GM06990 (cell line): ENCODE measurements at places on chromosomes 11 and 22.

GRCh38 chr11:128476729-128477128, 110.6 kb downstream of the ETS1 start:
- DNase-seq: no peak

- DNase-seq: no peak
Measured at GRCh38 chr11:60345489-60345888, 18.4 kb downstream of the MS4A6E start.

- DNase-seq: no peak
Measured at GRCh38 chr11:8480858-8481257, 113.2 kb downstream of the STK33 start.

GRCh38 chr11:73203790-73204189, 14.3 kb upstream of the P2RY2 start:
- DNase-seq: no peak

DNA sequence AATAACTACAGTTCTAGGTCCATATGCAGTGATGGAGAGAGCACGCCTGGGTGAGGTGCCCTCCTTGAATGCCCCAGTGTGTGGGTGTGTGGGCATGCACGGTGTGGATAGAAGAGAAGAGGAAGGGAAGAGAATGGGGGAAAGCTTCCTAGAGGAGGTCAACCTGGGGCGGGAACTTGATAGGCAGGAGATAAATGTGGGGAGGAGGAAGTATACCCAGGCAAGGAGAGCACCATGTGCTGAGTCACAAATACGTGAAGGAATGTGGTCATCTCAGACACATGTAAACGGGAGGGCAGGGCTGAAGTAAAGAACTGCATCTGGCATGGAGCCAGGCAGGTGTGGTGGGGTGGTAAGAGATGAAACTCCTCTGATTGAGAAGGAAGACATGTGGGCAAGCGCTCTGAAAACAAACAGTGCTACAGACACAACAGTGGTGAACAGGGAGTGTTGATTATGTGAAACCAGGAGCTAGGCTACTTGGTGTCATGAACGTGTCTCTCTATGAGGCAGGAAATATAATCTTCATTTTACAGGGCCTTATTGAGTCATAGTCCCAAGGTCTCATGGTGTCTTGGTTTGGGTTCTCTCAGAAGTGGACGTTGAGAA, 61.5 kb upstream of the EED start:
- DNase-seq: peak; percentile 55

DNA sequence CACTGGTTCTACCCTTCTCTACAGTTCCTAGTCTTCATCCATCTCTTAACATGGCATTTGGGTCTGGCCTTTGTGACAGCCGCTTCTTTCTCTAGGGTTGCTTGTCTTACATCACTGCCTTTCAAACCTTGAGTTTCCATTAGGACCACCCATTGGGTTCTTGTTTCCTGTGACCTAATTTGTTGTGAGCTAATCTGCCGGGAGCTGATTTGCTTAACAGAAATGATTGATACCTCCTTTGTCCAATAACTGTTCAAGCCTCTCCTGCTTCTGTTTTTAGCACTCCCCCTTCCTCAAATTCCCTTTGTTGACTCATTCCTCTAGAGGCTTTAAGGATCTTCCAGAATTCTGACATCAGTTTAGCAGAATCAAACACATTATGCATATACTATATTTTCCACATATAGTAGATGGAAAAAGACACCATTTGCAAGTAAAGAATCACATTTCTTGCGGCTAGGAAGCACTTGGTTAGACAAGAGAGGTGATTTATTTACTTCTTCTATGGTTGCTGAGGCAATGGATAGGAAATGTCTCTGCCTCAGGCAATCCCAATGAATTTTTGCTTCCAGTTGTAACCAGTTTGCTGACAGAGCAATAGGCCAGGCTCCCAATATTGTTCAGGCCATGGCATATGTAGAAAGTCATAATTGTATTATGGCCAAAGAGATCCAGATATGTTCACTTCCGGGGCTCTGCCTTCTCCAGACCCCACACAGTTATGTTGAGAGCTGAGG, 130.7 kb downstream of the SNX19 start:
- DNase-seq: no peak

- DNase-seq: no peak
Measured at GRCh38 chr11:26753723-26754504, 32.1 kb upstream of the SLC5A12 start.

- no peak for DNase-seq
Measured at GRCh38 chr11:76742902-76743301, 40.3 kb upstream of the TSKU start.

- no peak for DNase-seq
Measured at GRCh38 chr11:9049959-9050358, 41.4 kb downstream of the SCUBE2 start.

- DNase-seq: no peak
Measured at GRCh38 chr22:29958170-29958569, 75.2 kb downstream of the MTMR3 start.

- DNase-seq: no peak
Measured at GRCh38 chr11:34749666-34750659, 129.1 kb downstream of the EHF start.

GRCh38 chr11:1927026-1927847, 7.7 kb downstream of the TNNT3 start:
- no peak for DNase-seq
